ENCODE measurements at places on chromosomes 1 and 21.

- no peak for DNase-seq
Measured at GRCh38 chr1:234821840-234822239, 211.9 kb upstream of the IRF2BP2 start.

DNA sequence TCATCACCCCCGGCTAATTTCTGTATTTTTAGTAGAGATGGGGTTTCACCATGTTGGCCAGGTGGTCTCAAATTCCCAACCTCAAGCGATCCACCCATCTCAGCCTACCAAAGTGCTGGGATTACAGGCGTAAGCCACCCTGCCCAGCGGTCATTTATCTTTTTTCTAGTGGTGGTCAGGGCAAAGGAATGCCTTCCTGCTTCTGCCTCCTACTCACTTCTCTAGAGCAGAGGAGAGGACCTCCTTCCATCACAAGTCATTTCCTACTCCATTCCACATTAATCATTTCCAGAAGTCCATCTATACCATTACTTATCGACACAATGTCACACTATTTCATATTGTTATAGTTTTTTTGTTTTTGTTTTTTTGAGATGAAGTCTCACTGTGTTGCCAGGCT lies 13.3 kb downstream of the FBXO42 start:
- no peak for DNase-seq

DNA sequence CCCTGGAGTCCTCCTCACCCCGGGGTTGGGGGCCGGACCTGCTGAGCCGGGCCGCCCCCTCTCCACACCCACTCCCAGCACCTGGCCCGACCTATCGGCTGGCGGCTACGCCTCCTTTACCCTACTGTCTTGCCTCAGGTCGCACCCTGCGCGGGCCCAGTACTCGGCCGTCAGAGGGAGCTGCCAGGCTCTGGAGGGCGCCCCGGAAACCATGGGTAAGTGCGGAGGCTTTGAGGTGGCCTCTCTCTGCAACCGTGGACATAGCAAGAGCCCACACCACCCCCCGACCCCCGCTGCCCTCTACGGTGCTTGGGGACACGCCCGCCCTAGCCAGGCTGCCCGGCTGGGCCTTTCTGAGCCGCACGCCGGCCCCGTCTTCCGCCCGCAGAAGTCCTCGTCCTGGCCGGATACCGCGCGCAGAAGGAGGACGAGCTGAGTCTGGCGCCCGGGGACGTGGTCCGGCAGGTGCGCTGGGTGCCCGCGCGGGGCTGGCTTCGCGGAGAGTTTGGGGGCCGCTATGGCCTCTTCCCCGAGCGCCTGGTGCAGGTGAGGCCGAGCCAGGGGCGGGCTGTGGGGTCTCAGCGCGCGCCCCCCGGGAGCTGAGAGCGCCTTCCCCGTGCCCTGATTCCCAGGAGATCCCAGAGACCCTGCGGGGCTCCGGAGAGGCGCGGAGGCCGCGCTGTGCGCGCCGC lies at the start of gene SH3D21:
TSS of gene SH3D21 (plus strand) at position 159 of the 692 bp plus-strand sequence. CDS start at position 212, 53 bp downstream.
- no peak for DNase-seq

DNA sequence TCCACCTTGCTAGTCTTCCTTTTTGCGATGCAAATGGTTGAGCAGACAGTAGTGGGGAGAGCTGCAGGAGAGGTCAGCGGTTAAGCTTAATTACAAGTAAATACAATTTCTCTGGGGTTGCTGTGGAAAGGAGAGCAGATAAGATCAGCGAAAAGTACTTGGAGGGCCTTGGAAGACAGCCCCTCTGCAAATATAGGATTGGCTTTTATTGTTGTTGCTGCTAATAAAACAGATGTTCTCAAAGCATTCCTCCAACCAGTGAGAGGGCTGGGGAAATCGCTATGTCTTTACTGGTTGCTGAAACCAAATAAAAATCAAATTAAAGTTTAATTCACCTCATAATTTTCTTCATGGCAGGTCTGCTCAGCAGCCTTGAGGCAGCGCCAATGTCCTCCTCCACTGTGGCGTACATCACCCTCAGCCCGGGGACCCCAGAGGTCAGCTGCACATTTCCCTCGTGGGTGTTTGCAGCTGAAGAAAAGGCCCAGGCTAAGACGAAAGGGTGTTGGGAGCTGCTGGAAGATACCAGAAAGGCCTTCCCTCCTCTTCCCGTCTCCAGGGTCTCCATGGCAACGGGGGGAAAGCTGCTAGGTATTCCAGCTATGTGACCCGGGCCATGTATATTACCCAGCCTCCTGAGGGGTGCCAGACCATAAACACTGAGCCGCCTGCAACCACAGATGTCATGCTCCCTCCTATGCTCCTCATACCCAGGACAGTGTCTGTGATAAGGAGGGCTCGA lies 54.6 kb upstream of the POU2F1 start:
- DNase-seq = no peak

- no peak for DNase-seq
Measured at GRCh38 chr1:171744986-171745385, 3.1 kb upstream of the VAMP4 start.

DNA sequence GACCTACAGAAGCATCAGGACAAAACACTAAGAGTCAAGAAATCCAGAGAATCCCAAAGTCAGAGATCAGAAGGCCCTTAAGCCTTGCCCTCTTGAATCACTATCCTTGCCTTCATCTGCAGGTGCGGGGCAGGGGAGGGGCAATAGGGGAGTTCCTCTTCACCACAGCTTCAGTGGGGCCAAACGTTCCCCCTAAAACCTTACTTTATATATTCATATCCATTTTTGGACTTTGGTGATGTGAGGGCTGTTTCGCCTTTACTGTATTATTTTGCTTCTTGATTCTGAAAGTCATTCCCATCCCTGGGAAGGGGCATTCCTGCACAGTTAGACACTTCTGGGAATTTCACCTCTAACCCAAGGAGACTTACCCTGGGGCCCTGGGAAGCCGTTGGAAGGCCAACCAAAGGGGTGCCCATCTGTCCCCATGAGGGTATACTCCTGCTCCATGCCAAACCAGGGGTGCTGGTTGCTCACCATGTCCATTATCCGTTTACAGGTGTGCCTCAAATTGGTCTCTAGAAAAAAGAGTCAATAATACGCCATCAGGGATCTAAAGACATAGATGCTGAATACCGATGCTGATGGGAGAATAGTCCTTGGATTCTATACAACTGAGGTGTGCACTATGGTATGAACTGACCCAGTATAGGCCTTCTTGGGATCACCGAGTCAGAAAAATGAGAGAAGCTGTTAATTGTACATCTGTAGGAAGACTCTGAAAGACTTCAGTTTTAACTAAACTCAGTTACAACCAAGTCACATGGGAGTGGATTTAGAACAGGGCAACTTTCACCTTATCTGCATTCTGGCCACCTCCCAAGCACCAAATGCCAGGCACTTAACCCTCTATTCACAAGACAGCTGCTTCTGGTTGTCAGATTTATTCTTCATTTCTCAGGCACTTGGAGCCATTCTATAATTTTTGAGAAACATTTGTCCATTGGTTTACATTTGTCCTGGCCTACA lies 5.4 kb downstream of the GLUL start:
- DNase-seq = no peak

- no peak for DNase-seq
Measured at GRCh38 chr1:21706151-21706835, 37.1 kb upstream of the RAP1GAP start.

DNA sequence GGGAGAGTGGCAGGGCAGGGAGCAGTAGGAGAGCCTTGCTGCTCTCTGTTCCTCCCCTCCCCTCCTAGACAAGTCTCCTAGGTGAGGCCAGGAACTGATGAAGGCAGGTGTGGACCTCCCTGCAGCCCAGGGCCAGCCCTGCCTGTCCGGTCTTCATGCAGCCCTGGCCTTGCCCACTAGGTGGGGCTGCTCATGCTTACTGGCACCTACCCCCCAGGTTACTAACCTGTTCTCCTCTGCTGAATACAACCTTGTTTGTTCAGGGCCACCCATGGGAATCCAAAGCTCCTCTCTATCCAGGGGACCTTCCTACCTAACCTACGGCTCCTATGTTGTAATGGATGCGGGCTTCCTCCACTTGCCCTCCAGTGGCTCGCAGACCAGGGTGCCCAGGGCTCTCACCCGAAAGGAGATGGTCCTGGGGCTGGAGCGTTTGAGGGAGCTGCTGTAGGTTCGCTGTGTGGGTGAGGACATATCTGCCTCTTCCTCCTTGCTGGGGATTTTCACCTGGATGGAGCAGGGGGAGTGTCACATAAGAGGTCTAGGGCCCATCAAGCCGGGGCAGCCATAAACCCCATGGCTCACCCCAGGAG lies 7.9 kb upstream of the TNNT2 start:
- DNase-seq = peak; percentile 11

DNA sequence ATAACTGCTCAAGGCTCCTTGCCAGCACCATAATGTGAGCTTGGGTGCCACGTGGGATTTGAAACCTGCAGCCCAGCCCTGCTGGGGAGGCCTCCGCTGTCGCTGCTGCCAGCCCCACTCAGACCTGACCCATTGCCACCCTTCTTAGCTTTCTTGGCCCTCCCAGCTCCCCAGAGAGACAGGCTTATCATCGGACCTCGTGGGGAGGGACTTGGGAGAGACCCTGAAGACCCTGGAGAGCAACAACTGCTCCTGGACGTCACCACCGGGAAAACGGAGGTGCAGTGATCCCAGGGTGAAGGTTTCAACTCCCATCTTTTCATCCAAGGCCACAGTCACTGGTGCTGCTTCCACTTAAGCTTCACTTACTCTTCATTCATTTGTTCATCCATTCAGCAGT lies 596.1 kb downstream of the PTPRU start:
- DNase-seq = no peak

DNA sequence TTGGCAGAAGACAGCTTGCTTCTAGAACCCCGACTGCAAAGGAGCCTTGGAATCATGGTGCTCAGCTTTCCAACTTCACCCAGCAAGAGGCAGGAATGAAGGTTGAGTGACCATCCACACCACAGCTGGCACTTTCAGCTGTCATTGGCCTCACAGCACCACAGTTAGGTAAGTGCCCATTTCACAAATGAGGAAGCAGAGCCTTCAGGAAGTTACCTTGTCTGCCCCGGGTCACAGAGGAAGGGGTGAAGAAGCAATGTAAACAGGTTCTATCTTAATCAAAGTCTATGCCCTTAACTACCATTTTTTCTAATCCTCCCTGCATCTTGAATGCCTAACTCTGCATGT lies 156.0 kb downstream of the GLUL start:
- no peak for DNase-seq

GRCh38 chr21:44955141-44955797 lies 15.4 kb downstream of the SLX9 start:
- DNase-seq = no peak

DNA sequence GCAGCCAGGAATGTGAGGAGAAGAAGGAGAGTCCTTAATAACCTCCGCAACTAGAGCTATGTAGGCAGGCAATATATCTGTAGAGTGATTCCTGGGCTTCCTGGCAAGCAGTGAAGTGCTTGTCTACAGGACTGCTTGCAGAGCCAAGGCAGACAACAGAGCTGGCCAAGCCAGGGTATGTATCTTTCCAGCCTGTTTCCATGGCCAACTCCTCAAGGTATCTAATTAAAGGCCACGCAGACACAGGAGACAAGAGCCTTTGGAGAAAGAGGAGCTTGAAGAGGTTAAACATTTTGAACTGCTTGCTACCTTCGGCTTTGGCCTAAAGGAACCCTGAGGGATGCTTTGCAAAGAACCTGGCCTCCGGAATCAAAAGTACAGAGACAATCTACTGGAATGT lies 137.4 kb downstream of the PIGK start:
- DNase-seq = no peak

- no peak for DNase-seq
Measured at GRCh38 chr1:153122831-153123421, 9.6 kb upstream of the SPRR2F start.

- no peak for DNase-seq
Measured at GRCh38 chr1:210535761-210536160, 207.1 kb downstream of the HHAT start.

DNA sequence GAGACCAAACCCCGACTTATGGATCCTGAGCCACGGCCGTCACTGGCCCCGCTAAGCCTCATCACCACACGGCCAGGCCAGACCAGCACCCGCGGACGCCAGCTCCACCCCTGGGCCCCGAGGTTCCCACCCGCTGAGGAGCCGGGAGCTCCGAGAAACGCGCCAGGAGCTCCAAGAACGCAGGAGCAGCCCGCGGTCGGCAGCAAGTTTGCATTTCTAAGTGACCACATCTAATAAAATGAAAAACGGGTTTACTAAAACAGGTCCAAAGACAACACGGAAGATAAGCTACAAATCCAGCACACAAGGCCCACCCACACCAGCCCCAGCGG lies 8.1 kb upstream of the C1QTNF12 start:
- DNase-seq = no peak

GRCh38 chr1:248897412-248898337 lies 8.4 kb upstream of the PGBD2 start:
- DNase-seq = no peak

DNA sequence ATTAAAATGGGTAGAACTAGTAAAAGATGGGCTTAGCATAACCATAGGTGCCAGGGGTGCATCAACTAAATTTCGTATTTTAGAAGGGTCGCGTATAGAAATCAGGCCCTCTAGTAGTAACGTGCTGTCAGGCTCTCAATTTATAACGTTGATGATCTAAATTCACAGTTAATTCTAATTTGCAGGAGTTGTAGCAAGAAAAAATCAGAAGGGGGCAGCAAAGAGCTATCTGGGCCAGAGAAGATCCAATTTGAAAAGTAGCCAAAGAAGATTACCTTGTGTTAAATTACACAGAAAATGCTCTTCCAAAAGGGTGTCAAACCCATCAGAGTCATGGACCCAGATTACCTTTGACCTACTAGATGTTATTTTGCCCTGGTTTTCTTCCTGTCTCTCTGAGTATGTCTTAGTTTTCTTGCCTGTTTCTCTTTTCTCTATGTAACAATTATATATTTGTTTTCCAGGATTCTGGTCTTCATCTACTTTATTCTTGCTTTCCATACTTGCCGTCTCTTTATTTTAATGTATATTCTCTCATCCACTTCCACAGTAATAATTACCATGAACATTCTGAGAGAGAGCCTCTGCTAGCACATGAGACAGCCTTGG lies 1030.9 kb downstream of the AMY1C start:
- no peak for DNase-seq

DNA sequence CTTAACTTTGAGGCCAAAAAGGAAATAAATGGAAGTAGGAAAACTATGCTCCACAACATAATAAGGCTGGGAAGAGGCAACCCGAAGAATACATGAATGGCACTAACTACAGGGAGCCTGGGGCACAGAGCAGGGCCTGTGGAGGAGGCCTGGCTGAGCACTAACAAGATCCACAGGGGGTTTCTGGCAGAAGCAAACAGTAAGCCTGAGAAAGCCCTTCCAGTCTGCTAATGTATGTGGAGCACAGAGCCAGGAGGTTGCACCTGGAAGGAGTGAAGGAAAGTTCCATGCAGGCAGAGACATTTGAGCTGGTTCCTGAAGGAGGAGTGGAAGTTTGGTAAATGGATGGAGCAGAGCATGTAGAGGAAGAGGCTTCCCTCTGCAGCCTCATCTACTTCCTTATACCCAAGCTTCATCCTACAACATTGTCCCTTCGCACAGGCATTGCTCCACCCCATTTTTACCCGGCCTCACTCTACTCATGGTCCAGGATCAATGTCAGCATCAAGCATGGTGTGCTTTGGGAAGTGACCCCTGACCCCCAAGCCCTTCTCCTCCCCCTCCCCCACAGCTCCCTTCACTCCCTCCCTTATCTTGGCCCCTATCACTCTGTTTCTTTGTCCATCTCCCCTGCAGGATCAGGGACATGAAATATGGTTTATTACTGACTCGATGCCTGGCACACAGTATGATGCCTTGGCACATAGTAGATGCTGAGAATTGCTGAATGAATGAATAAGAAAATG lies 23.3 kb downstream of the SHISA4 start:
- DNase-seq = no peak
